ENCODE measurements at places on chromosomes 6 and 20.
A peak's percentile ranks its signal among the peaks of the same experiment; 100 is the strongest.

DNA sequence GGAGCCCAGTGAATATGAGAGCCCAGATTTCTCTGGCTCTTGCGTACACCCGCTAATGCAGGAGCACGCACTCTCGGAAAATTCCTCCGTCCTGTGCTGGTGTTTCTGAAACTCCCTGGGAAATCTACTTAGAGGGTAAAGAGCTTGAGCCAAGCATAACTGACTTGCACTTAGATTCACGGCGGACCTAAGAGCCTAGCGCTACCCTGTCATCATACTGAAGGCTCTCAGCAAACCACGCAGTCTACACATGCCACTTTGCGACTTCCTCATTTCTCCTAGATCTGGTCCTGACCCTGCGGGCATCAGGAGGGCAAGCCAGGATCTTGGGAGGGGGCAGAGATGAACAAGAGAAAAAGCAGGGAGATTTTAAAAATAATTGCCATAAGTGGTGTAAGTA is 324.7 kb downstream of the CD83 start:
- no peak for DNase-seq

DNA sequence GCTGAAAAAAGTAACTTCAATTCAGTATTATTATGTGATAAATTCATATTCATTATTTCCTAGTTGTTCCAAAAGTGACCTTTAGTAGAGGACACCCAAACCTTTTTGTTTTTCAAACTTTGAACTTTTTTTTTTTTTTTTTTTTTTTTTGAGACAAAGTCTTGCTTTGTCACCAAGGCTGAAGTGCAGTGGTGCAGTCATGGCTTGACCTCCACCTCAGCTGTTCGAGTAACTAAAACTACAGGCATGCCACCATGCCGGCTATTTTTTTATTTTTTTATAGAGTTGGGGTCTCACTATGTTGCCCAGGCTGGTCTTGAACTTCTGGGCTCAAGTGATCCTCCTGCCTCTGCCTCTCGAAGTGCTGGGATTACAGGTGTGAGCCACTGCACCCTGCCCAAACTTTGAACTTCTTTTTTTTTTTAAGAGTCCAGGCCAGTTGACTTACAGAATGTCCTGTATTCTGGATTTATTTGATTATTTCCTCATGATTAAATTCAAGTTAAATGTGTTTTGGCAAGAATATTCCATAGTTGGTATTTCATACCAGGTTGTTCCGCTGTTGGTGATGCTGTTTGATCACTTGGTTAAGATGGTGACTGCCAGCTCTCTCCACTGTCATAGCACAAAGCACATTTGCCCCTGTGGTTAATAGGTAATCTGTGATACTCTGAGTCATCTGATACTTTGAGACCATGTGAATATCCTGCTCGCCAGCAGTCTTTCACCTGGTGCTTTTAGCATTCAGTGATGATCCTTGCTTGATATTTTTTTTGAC is 48.0 kb downstream of the VAPB start:
- DNase-seq = no peak

GRCh38 chr20:13219327-13220193 is 1.5 kb upstream of the ISM1 start:
- DNase-seq = no peak

DNA sequence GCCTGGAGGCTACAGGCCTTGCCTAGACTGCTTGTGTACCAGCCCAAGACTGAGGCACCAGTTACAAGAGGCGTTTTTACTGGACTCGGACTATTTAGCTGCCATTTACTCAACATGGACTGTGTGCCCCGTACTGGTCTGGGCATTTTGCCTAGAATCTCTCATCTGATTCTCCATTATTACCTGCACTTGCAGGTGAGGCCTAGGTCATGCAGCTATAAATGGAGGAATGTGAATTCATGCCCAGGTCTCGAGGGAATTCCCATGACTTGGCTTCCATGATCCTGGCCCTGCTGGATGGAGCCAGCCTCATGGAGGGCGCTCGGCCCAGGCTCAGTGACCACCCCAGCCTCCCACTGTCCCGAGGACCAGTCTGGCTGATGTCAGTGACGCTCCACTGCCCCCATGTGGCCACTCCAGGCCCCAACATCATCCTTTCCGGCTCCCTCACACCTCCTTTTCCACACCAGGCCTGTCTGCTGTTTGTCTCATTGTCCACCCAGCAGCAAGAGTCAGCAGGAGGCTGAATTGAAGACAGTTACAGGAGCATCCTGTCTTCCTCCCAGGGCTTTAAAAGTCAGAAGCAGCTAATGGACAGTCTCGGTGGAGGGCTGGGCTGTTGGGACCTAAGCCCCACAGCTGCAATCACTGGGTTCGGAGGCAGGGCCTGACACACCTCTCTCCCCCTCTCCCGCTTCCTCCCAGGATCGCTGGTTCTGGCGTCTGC is 8.7 kb downstream of the MMP24OS start:
- DNase-seq = peak; percentile 51

- no peak for DNase-seq
Measured at GRCh38 chr6:36142971-36143838, 12.9 kb downstream of the MAPK13 start.

GRCh38 chr6:144931172-144932035 is 646.3 kb downstream of the UTRN start:
- peak; percentile 12 for DNase-seq

DNA sequence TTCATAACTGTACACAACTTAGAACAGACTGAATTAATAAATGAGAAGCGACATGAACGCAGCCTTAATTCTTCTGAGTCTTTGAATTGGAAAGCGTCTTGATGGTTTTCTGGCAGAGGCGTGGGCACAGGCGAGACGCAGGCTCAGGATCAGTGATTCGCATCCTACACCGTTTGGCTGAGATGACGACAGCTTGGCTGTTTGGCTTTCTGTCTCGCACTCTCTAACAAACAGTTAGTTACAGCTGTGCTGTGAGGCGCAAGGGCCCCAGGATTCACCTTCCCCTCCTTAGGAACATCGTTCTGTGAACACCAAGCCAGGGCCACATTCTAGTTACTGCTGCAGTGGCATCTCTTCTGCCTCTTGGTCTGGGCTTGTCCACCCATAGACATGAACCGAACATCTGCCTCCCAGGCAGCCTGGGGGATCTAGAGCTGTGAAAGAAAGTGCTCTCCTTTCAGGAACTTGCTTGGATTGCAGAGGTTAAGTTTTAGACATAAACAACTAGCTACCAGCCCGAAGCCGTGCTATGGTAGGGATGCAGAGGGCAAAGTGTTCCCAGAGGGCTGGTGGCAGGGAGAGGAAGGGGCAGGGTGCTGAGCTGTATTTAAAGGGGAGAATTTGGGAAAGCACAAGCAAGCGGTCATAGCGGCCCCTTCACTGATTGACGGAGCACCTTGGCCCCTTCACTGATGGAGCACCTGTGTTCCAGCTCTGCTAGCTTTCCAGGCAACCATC is 49.6 kb downstream of the TCP11 start:
- DNase-seq = no peak

DNA sequence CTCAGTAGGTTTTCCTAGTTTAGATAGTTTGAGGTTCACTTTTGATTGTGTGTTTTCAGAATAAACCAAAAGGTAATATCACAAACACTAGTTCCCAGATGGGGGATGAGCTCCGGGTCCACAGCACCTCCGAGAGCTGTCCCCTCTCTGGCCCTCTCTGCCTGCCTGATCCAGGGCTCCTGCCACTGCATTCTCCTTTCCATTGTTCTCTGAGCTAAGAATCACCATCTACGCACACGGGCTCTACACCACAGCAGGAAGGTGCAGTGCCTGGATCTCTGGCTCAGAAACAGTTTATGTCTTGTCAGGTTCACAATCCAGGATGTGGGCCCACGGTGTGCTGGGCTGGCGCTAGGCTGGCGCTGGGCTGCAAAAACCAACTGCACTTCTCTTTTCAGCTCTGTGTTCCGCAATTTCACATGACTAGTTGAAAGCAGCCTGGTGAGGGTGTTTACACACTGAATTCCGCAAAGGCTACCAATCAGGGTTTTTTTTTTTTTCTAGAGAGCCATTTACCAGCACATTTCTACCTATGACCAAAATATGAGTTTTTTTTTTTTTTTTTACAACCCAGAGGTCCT is 167.5 kb downstream of the SOD2 start:
- no peak for DNase-seq

- no peak for DNase-seq
Measured at GRCh38 chr20:23670361-23670760, 18.5 kb downstream of the CST4 start.

DNA sequence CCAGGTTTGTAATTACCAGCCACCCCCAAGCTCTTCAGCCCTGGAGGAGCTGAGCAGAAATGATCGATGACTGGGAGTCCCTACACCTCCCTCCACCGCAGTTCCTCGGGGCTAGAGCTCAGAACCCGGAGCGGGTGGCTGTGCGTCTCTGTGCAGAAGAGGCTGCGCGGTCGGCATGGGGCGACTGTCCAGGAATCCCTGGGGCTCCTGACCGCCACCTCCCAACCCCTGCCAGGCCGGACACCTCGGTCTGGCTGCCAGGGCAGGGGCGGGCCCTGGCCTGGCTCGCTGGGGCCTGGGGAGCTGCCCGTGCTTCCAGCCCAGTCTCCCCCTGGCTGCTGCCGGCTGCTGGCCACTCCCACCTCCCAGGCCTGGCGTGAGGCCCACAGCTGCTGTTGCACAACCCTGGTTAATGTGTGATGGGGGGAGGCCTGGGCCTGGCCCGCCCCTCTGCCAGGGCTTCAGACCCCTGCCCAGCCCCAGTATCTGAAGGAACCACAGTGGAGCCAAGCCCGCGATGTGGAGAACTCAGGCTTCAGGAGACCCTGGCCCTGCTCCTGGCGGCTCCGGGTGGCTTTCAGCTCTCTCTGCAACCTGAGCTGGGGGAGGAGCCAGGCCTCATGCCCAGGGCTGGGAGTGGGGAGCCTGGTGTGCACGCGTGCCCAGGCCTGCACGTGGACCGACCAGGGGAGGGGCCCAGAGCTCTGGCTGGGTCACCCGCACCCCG is 1.2 kb downstream of the SLC2A4RG start:
- peak; percentile 63 for DNase-seq

DNA sequence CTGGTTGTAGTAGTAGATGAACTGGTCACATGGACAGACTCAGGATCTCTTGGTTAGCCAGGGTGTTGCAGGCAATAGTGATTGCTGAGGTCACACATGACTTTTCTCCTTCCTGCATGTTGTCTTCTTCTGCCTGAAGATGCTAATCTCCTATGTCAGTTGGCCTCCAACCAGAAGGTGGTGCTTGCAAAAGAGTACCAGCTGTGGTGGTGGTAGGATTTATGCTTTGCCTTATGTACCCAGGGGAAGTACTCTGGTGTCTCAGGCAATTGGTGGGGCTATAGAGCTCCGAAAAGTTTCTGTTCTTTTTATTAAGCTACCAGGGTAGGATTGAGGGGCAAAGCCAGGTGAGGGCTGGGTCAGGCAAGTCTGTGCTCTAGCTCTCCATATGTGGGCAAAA is 98.5 kb downstream of the CARMIL1 start:
- DNase-seq = no peak

DNA sequence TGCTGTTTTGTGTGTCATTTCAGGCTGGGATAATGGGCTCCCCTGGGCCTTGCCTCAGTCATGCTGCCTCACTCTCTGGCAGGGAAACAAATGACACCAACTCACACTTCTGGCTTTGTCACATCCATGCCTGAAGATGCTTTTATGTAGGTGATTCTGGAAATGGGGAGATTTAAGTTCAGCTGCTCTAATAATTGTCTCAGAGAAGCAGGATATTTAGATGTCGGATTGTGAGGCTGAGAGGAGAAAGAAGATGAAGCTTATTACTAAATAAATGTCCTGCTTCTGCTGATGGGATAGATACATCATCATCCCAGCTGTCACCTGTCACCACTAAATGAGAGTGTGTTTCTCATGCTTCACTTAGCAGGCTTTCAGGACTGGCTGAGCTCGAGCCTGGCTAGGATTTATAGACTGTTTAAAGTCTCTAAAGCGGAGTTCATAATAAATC is 480.2 kb upstream of the SPTLC3 start:
- no peak for DNase-seq

DNA sequence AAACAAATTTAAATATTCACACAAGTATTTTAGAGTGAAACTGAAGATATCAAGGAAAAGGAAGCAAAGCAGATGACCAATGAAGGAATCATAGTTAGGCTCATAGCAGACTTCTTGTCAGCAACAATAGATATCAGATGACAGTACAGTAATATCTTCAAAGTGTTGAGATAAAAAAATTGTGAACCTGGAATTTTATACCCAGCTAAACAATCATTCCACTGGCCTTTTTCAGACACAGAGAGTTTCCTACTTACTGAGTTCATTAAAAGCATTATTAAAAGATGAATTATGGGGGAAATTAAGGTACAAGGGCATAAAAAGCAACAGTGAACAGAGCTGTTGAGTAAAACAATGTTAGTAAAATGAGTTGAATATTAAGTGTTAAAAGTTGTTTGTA is 254.6 kb downstream of the UST start:
- DNase-seq = no peak

DNA sequence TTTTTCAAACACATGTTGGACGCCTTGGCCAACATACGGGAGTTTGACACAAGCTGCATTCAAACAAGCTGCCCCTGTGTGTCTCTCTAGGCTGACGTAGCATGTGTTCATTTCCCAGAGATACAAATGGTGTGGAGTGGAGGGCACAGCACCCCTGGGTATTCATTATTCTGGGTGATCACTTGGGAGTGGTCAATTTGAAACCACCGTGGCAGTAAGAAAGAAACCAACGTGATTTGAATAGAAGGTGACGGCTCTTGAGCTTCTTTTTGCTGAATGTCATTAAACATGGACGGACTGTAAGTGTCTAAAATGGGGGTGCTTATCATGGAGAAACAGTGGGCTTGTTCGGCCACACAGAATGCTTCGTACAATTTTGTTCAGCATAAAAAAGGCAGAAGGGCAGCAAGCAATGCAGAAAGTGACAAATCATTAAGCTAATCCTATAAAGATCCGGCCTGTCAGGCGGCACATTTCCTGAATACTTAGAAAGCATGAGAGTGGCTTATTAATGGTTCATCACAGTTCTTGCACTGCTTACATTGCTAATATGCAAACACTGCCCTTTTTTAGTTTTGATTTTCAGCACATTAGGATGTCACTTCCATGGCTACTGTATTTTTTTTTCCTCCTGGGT is 1261.9 kb upstream of the CITED2 start:
- DNase-seq = no peak

DNA sequence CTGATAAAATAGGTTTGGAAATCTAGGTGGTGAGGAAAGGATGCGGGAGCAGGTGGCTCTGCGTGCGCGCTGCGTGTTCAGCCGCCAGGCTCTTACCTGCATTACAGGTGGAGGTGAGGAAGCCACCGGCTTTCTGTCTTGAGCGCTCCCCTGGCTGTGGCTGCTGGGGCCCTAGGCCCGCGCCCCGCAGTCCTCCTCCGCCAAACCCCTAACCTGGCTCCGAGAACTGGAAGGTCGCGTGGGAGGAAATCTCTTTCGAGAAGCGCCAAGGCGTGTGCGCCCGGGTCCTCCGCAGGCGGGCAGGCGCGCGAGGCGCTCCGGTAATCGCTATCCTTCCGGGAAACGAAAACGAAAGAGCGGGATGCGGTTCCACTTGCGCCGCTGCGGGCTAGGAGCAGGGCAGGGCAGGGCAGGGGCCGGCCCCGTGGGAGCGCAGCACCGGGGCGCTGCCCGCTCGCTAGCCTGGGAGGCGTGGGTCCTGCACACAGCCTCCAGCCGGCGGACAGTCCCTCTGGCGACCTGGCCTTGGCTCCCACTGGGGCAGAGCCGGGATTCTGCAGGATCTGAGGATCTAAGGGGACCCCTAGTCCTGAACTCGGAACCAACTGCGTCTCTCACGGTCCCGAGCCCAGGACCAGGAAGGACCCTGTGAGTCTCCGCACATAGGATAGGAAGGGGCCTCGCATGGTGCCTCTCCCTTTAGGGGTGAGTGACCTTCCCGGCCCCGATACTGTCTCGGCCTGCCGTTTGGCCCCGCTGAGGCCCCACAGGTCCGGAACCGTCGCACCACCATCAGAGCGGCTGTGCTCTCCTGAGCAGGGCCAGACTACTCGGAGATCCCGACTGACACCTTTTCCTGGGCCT is at the start of gene ETV7:
Gene ETV7 (minus strand): TSS at position 230 of the 864 bp plus-strand sequence. CDS start 128 bp downstream, at position 102.
- DNase-seq = no peak

All from head of caudate nucleus (tissue), 42 donors.